ENCODE measurements at places on chromosomes 1 and 21.

- no peak for DNase-seq
Measured at GRCh38 chr21:41674402-41674801, 92.5 kb downstream of the RIPK4 start.

GRCh38 chr1:29358183-29358582 lies 121.9 kb downstream of the PTPRU start:
- DNase-seq = no peak

DNA sequence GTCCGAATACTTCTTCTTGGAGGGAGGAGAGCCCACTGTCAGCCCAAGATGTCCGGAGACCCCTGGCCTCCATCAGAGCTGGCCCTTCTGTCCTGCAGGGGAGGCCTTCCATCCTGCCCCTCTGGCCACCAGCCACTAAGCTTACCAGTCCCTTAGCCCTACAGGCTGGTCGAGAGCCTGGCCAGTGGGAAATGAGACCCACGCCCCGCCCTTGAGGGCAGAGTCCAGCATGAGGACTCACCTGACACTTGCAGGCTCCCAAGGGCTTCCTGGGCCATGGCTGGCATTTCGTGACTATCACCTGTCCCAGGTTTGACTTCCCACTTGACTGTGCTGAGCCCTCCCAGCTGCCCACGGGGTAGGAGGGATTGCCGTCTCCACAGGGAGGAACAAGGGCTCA lies 361.8 kb upstream of the VAMP3 start:
- no peak for DNase-seq

- DNase-seq = no peak
Measured at GRCh38 chr1:206814716-206815341, 42.5 kb upstream of the IL10 start.

Data from activated CD4-positive, alpha-beta T cell treated with anti-CD3 and anti-CD28 coated beads, Interleukin-2, Interleukin-4, amounts not matched to agents 100 ng/mL and 50 ng/mL, durations not matched to agents 16 hours and 8 hours (primary cell).